Hypothalamus (tissue), 51 donors: ENCODE measurements at places on chromosomes 4 and X.

- peak; percentile 59 for DNase-seq
These were observed 829 bp downstream of the ELOVL6 start for GRCh38 chr4:110197529-110198042.

GRCh38 chr4:144650311-144651005 is 4.5 kb downstream of the HHIP start:
- DNase-seq = no peak

DNA sequence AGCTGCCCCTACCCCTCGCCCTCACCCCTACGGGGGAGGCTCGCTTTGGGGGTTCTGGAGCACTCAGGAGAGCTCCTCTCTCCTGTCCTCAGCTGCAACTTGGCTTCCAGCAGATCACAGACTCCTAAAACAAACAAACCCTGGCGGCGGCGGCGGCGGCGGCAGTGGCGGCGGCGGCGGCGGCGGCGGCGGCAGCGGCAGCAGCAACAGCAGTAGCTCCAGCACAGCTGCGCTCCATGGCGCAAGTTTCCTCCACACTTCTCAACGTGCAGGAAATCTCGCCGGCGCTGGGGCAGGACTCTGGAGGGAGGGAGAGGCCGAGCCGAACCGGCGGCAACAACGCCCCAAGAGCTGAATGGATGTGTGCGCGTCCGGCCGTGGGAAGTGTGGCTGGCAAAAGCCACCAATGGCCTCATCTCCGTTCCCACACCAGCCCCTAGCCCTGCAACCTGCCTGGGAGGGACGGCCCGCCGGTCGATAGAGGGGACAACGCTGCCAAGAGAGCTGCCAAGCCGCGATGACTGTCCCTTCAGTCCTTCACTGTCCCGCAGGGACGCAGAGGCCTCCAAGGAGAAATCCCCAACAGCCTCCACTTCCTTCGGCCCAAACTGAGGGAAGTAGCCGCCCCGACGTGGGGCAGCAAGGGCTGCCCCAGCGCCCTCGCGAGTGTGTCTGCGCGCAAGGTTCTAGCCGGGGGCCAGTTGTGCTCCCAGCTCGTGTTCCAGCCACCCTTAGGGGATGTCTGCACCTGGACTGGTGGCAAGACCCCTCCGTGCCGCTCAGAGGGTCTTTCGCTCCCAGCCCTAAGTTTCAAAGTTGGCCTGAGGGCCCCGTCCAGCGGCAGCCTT is 775 bp downstream of the SHROOM4 start:
- DNase-seq = no peak

DNA sequence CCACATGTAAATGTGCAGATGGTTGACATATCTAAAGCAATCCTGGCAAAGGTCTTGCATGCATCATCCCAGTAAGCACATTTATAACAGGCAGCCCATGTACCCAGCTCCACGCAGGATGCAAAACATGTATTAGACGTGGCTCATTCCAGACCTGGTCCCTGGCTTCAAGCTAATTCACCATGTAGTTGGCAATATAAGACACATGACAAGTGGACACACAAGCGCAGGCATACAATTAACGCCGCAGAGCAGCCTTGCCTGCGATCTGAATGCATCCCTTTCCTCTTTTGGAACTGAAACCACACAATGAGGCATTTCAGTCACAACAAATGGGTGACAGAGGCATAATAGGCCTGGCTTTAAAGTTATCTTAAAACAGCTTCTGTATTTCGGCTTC is 114.5 kb upstream of the TRIM2 start:
- no peak for DNase-seq

- DNase-seq = no peak
These were observed 11.2 kb downstream of the ARX start for GRCh38 chrX:25004485-25005032.

DNA sequence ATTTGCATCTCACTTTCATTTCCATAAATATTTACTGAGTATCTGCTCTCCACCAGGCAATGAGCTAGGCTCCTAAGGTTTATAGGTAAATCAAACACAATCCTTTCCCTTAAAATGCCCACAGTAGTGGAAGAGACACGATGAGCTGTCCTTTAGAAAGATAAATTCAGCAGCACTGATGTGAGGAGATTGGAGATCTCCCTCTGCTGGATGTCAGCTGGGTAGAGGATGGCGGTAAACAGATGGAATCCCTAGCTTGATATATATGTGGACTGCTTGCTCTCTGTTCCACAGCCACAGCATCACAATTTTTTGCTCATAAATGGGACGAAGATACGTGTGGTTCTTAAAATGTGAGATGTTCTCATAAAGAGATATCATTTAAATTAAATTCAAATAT is 216.4 kb upstream of the RASGEF1B start:
- no peak for DNase-seq

- DNase-seq = no peak
These were observed 27.1 kb downstream of the TMEM271 start for GRCh38 chr4:548976-549375.

GRCh38 chr4:42488114-42488513 is 90.8 kb downstream of the SHISA3 start:
- DNase-seq = no peak

DNA sequence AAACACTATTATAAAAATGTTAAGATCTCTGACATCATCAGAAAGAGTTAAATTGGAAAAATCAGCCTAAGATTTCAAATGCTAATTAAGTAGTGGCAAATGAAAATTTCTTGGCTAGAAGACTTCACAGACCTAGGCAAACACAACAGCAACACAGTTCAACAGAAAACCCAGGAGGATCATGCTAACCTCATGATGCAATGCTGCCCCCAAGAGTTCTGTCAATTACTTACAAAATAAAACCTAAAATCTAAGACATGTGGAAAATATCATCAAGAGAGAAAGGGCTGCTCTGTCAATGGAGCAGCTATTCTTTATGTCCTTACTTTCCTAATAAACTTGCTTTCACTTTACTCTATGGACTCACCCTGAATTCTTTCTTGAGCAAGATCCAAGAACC is 21.0 kb downstream of the S100G start:
- DNase-seq = peak; percentile 6

- no peak for DNase-seq
These were observed 338.6 kb downstream of the SPIN4 start for GRCh38 chrX:63012574-63012973.

- DNase-seq = no peak
These were observed 205.4 kb downstream of the CFAP299 start for GRCh38 chr4:80540785-80541469.

GRCh38 chrX:37077646-37078433 is 69.7 kb downstream of the FAM47C start:
- DNase-seq = no peak

- no peak for DNase-seq
These were observed 18.1 kb upstream of the CHRNA9 start for GRCh38 chr4:40316782-40317635.

DNA sequence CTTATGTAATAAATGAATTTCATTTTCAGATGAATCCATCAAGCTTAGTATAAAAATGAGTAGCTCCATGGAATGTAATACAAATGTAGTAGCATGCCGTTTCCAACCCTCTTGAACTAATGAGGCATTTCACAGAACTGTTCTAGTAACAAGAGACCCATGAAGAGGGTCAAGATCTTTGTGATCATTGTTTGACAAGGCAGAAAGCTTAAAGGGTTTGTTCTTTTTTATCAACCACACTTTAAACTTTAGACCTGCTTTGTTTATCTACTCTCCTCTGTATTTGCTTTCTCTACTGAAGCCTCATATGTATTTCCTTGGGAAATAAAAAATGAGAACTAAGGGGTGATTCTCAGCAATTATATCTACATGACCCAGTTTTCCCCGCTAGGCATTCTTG is 513.9 kb downstream of the ARAP2 start:
- no peak for DNase-seq

GRCh38 chrX:18203631-18204030 is 17.1 kb downstream of the BEND2 start:
- no peak for DNase-seq

- no peak for DNase-seq
These were observed 30.5 kb upstream of the TEX13C start for GRCh38 chrX:125289209-125289608.

GRCh38 chrX:154136627-154137161 is 7.3 kb upstream of the OPN1LW start:
- DNase-seq = peak; percentile 29

DNA sequence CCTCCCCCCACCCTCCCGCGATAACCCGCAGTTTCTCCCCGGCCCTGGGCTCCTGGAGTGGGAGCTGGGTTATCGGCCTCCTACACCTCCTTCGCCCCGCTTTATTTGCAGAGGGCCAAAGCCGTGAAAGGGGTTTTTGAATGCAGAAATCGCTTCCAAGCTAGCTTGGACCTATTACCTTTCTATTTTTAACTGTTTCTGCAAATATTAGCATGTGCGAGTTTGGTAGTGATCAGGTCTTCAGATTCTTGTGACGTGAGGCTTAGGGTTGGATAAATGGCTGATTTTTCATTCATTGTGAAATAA is 1.3 kb downstream of the USP9X start:
- DNase-seq = no peak

GRCh38 chrX:40068048-40068447 is 29.7 kb downstream of the BCOR start:
- DNase-seq = no peak

GRCh38 chr4:54553001-54553400 is 104.8 kb upstream of the KIT start:
- DNase-seq = no peak

GRCh38 chr4:87426865-87427517 is 4.6 kb downstream of the NUDT9 start:
- no peak for DNase-seq

GRCh38 chrX:71917621-71918343 is 7.1 kb downstream of the NHSL2 start:
- no peak for DNase-seq

GRCh38 chr4:5717449-5718158 is 6.6 kb downstream of the EVC start:
- DNase-seq = no peak

GRCh38 chr4:147965056-147965455 is 233.2 kb downstream of the ARHGAP10 start:
- DNase-seq = no peak

DNA sequence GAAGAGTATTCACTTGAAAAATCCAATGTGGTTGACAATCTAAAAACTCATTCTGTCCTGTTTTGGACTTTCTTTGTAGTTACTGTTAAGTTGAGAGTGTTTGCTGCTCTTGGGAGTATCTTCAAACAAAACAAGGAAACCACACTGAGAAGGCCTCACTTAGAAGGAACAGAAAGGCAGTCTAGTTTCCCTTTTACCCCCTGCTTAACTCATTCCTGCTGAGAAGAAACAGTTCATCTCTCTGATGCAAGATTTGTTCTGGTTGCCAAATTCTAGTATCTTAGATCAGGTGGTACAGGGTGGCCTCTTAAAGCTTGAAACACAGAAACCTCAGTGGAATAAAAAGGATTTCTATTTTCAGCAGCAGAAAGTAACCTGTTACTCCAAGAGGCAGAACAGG is 41.4 kb downstream of the GUCY2F start:
- DNase-seq = no peak

DNA sequence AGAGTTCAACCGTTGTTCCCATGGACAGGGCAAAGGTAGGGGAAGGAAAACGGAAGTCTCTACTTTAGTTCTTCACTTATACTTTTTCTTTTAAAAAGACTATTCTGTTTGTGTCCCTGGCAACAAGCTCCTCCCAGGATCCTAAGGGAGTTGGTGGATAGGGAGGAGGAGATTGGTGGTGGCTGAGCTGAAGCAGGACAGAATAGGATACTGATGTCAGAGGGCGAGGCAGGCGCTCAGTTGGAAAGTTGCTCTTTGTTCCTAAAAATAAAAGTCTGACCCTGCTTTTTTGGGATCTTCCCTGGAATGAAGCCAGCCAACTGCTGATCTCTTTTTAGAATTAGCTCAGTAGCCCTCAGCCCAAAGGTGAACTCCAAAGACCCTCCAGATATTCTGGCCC is 104.7 kb downstream of the MGST2 start:
- no peak for DNase-seq

DNA sequence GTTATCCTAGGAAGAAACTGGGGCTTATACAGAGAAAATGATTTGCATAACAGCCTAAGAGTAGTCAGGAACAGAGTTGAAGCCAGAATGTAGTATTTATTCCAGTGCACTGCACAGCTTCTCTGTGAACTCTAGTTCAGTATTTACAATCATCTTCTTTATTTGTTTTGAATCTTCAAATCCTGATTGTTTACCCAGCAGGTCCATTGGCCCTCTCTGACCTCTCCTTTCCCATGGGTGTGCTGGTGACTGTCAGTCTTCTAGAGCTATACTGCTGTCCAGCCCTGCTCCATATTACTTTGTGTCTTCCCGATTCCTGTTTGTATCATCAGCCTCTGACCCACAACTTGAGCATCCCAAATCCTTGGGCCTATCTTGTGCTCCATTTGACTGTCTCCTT is 301.9 kb upstream of the HS3ST1 start:
- DNase-seq = no peak

GRCh38 chrX:123961268-123962005 is at the start of gene STAG2:
Gene STAG2, plus strand, starts transcription at chrX:123961706. Its CDS starts 60,922 bp downstream, at chrX:124022628.
- peak; percentile 56 for DNase-seq

GRCh38 chr4:152220201-152220666 is 315.7 kb downstream of the FBXW7 start:
- no peak for DNase-seq

DNA sequence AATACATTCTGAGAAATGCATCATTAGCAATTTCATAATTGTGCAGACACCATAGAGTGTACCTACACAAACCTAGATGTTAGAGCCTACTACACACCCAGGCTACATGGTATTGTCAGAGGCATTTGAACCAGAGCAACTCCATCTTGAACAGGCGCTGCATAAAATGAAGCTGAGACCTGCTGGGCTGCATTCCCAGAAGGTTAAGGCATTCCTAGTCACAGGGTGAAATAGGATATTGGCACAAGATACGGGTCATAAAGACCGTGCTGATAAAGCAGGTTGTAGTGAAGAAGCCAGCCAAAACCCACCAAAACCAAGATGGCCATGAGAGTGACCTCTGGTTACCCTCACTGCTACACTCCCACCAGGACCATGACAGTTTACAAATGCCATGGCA is 116.4 kb downstream of the LARP7 start:
- DNase-seq = no peak

DNA sequence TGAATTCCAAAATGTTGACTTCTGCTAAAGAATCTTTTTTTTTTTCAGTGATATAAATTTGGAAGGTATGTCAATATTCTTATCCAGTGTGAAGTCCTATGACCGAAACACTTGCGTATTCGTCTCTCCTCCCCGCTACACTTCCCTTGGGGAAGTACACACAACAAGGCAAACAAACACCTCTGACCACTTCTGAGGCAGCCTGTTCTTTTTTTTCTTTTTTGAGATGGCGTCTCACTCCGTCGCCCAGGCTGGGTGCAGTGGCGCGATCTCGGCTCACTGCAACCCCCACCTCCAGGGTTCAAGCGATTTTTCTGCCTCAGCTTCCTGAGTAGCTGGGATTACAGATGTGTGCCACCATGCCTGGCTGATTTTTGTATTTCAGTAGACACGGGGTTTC is 78.1 kb upstream of the DHRSX start:
- DNase-seq = no peak

GRCh38 chr4:76982638-76983584 is 33.4 kb downstream of the SEPTIN11 start:
- no peak for DNase-seq
